ENCODE measurements at places on chromosomes 7 and 10.

- no peak for DNase-seq
Observed at GRCh38 chr10:110077436-110078130, 69.8 kb downstream of the ADD3 start.

DNA sequence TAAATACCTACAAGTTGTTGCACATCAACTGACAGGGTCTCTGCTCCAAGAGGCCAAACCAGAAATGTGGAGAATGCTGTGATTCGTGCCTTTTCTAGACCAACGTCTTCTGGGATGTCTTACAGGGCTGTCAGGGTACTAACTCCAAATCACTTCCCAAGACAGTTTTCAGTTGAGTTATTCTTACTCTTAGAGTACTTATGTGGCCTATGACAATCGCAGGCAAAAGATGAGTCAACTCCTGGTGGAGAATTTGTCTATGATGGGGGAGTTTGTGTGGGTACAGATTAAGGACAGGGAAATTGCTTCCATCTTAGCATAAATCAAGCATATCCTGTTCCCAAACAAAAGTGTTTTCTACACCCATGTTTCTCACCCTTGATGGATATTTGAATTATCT, 734.8 kb downstream of the TNS3 start:
- DNase-seq, result no peak

- DNase-seq, result no peak
Observed at GRCh38 chr10:13049774-13050420, 48.4 kb upstream of the CCDC3 start.

- no peak for DNase-seq
Observed at GRCh38 chr10:85864868-85865526, 501.6 kb downstream of the GRID1 start.

DNA sequence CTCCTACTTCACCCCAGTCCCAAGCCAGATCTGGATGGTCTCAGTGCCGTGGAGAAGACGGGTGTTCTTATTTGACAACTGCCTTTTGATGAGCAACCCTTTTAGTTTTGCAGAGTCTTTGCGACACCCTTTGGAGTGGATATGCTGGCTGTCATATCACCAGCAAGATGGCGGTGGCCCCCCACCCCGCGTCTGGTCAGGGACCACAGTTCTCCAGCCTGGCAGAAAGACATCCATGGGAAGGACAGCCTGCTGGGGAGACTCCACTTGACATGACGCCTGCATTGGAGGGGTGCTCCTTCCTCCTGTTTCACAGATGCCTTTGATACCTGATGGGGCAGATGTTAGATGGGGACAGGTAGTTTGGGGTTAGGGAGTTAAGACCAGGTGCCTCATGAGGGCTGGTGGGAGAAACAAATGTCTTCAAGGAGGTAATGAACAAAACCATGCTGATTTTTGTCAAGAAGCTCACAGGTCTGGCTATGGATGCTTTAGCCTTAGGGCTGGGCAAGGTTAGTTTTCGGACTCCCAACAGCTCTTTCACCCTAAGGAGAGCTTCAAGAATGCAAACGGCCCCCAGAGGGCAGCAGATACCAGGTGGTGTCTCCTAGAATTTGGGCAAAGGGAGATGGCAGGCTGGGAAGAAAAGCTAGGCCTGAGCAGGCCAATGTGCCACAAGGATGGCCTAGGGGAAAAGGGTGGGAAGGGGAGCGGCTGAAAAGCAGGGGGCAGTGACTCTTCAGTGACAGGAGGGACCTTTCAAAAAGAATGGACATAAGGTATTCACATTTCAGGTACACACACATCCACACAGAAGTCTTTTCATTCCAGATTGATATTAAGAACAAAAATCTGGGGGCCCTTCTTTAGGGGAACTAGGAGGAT, 95.2 kb downstream of the CLEC2L start:
- peak; percentile 58 for DNase-seq

GRCh38 chr10:97154781-97155180, 31.0 kb downstream of the SLIT1 start:
- no peak for DNase-seq

DNA sequence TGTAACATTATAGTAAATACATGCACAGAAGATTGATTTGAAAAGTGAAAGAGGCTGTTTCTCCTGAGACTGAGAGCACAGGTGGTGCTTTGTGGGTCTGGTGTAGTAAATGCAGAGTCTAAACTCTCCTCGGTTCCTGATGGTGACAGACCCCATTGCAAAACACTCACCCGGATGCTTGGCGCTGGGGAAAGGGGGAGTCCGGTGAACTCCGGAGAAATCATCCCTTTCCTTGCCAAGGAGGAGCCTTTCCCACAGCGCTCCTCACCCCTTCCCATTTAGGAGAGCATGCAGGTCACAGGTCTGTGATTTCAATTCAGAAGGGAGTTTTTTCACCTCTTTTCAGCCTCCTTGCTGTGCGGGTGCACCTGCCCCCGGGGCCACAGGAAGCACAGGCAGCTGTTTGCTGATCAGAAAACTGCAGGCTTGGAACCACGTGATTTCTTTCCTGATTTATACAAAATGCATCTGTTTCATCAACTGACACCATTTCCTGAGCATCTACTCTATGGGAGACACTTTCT, 75.6 kb upstream of the LYZL2 start:
- DNase-seq, result no peak

- DNase-seq, result no peak
Observed at GRCh38 chr7:159122276-159122675, 22.4 kb downstream of the VIPR2 start.

Data from eye (tissue), 1 donor.